ENCODE measurements at places on chromosomes 13 and 19.
A peak's percentile ranks its signal among the peaks of the same experiment; 100 is the strongest.

- DNase-seq, result peak; percentile 14
These were observed 477 bp downstream of the LNX2 start for GRCh38 chr13:27619728-27620376.

- no peak for DNase-seq
These were observed 808 bp downstream of the SLITRK5 start for GRCh38 chr13:87671753-87672605.

DNA sequence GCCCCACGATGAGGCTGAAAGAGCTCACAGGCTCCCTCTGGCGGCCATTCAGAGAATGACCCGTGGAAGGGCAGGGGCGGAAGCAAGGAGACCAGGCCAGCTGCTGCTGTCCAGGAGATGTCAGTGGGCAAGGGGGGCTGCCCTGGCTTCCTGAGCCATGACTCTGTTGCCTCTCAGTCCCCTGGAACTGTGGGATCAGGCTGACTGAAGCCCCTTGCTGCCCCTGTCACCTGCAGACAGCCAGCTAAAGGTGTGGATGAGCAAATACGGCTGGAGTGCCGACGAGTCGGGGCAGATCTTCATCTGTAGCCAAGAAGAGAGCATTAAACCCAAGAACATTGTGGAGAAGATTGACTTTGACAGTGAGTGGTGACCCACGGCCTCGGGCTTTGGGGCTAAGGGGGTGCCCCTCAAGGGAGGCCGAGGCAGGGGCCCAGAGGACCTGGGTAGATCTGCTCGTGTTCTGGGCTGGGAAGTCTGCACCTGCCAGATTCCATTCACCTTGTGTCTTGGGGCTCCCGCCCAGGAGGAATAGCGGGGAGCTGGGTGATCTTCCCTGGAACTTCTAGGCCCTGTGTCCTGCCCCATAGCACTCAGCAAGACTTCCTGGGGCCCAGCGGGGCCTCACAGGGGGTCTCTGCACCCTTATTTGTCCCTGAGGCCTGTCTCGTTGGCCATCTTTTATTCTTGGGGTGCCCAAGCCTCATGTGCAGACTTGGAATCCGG lies 12.5 kb upstream of the ACTN4 start:
- peak; percentile 51 for DNase-seq

- no peak for DNase-seq
These were observed 951.3 kb downstream of the SLITRK5 start for GRCh38 chr13:88622362-88622973.

- DNase-seq, result no peak
These were observed 52.3 kb upstream of the ZNF536 start for GRCh38 chr19:30319876-30320275.

GRCh38 chr19:40827386-40828247 lies 22.6 kb downstream of the CYP2A6 start:
- no peak for DNase-seq

DNA sequence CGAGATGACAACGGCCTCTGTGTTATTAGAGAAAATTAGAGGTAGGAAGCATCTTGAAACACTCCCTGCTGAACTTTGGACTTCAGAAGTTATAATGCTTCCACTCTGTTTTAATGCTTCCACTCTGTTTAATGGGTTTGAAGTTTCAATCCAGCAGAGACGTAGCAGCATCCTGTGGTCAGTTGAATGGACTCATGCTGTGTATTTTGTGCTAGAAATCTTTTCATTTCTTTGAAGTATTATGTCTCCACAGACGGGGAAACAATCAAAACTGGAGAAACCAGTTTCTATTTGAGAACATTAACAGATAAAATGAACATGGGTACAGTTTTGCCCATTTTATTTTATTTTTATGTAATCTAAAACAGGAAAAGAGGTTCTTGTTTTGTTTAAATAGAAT lies 1736.2 kb downstream of the SLITRK5 start:
- no peak for DNase-seq

GRCh38 chr19:8158411-8159074 lies 9.2 kb upstream of the FBN3 start:
- DNase-seq, result no peak

DNA sequence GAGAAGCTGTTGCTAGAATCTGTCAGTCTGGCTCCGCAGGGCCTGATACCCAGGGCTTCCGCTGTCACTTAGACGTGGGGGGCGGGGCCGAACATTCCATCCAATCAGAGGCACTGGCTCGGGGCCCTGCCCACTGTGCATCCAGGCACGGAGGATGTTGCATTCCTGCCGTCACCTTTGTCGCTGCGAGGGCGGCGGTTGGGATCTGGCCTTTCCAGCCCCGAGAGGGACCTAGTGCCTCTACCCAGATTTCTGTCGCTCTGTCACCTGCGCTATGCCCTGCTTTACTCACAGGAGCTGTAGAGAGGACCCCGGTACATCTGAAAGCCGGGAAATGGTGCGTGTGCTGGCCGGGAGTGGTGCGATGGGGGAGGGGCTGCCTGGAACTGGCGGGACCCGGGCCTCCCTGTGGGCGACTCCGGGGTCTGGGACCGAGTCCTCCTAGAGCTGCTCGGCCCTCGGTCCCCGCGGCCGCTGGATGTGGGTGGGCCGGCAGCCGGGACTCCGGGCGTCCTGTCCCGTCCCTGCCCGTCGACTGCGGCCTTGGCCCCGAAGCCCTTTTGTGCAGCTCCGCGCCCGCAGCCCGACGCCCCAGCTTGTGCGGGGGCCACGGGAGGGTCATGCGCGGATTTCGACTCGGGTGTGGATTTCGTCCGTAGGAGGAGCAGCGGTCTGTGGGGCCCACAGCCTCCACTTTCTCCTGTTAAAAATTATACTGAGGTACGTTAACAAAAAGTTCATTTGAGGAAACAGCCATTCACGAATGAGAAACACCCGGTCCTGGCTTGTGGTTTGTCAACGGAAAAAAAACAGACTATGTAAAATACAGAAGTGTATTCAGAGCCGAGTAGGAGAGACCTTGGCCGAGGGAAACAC lies at the start of gene ZNF439:
Gene ZNF439 (plus strand): TSS at position 133 of the 876 bp plus-strand sequence. CDS start 142 bp downstream, at position 275.
- DNase-seq, result peak; percentile 81

- no peak for DNase-seq
These were observed 28.6 kb downstream of the PIN1 start for GRCh38 chr19:9863759-9864158.

GRCh38 chr13:98111168-98112098 lies 31.5 kb upstream of the FARP1 start:
- DNase-seq, result no peak

DNA sequence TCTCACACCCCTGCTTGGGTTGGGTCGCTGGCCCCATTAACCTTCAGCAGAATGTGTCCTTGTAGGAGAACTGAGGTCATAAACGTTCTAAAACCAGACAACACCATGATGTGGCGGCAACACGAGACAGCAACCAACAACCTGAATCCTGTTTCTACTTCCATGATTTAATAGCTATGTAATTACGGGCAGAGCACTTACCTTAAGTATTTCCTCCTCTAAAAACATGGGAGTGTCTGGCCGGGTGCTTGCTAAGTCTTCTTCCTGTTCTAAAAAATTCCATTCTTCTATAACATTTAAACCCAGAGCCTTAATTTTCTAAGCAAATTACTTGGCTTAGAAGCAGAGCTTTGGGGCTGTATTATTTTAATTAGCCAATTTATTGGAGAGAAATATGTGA lies 33.5 kb upstream of the IRS2 start:
- no peak for DNase-seq

- no peak for DNase-seq
These were observed 837 bp downstream of the FSD1 start for GRCh38 chr19:4305257-4305612.

DNA sequence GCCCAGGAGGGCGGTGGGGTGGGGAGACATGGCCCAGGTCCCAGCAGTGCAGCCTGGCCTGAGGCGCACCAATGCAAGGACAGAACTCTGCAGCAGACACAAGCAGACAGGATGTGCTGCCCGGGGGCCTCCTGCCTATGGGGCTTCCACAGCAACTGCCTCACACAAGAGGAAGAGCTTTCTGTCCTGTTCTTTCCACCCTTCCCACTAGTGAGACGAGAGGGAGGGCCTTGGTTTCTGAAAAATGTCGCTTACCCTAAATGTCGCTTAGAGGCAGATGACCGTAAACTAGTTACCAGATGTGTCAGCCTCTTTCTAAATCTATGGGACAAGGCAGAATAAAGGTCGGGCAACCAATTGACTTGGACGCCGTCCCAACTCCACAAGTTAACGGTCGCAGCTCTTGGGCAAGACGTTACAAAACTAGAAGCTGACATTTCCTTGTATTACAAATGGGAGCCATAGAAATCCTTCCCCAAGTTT lies at the start of gene LAIR1:
Gene LAIR1 (minus strand): TSS at position 157 of the 483 bp plus-strand sequence. CDS start 127 bp downstream, at position 30.
- peak; percentile 40 for DNase-seq

- DNase-seq, result no peak
These were observed 21.8 kb downstream of the HCN2 start for GRCh38 chr19:611481-611868.

- DNase-seq, result no peak
These were observed 149.1 kb downstream of the NUFIP1 start for GRCh38 chr13:44840131-44840530.

GRCh38 chr19:35153701-35154524 lies 622 bp upstream of the FXYD5 start:
- DNase-seq, result peak; percentile 59

GRCh38 chr13:51682686-51683085 lies 98.4 kb downstream of the WDFY2 start:
- no peak for DNase-seq

DNA sequence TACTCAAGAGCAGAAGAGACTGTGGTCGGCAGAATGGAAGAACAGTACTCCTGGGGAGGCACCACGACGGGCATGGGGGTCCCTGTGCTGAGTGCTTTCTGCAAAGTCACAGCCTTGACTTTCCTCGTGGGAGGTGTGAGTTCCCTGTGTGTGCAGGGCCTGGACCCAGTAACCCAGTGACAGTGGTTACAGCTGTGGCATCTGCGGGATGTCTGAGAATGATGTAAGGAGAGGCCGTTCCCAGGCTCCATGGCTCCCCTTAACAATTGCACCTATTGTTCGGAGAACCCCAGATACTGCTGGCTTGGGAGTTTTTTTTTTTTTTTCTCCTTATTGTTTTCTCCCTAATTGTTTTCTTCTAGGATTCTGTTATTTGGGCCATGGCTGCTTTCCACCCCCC lies 5.1 kb upstream of the NANOS2 start:
- no peak for DNase-seq

GRCh38 chr13:100811928-100812327 lies 137.3 kb upstream of the TMTC4 start:
- DNase-seq, result no peak

Measured in stimulated activated CD4-positive, alpha-beta T cell treated with anti-CD3 and anti-CD28 coated beads, Interleukin-15, amount 100 ng/mL, for 1 hour (primary cell).